ENCODE measurements at places on chromosomes 1 and 21. TPM values are rescaled to one million over a fixed set of nuclear protein-coding genes. Genes with fewer than 3 reads are reported as not detected.

GRCh38 chr1:111656086-111657017, 36.8 kb downstream of the RAP1A start:
- H3K27me3 ChIP-seq = no peaks in the 10 kb centered on the region
- peak overlapping the region; percentile 73 for H3K4me3 ChIP-seq
- H3K4me1 ChIP-seq = peaks cover 39% of the 10 kb centered on the region
- no peak for DNase-seq
- H3K36me3 ChIP-seq = no peaks in the 10 kb centered on the region
- peak overlapping the region; percentile 80 for H3K27ac ChIP-seq

DNA sequence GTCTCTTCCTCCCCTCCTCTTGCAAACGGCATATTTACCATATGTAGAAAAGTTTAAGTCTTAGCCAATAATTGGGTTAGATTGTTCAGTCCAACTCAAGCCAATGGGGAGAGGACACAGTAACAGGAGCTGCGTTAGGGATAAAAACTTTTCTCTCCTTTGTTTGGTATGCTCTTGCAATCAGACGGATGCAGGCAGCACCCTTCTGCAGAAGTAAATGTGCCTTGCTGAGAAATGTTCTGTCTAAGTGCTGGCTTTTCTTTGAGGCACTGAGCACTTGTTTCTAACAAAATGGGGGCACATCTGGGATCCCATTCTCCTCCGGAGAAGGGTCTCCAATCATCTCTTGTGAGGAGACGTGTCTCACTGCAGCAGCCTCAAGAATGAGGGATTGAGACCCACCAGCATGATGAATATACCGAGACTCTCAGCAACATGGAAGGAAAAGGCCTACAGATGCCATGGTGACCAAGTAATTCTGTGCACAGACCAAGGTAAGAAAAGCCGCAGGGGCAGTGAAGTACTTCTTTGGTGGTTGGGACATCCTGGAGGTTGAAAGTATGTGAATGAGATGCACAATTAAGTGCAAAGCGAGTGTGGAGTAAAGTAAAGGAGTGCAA, 20.7 kb upstream of the GNG4 start:
- DNase-seq = no peak
- no peak overlapping the region for H3K4me3 ChIP-seq
- H3K36me3 ChIP-seq = peaks cover 21% of the 10 kb centered on the region
- H3K27ac ChIP-seq = no peak overlapping the region
- no peaks in the 10 kb centered on the region for H3K27me3 ChIP-seq
- no peaks in the 10 kb centered on the region for H3K4me1 ChIP-seq

DNA sequence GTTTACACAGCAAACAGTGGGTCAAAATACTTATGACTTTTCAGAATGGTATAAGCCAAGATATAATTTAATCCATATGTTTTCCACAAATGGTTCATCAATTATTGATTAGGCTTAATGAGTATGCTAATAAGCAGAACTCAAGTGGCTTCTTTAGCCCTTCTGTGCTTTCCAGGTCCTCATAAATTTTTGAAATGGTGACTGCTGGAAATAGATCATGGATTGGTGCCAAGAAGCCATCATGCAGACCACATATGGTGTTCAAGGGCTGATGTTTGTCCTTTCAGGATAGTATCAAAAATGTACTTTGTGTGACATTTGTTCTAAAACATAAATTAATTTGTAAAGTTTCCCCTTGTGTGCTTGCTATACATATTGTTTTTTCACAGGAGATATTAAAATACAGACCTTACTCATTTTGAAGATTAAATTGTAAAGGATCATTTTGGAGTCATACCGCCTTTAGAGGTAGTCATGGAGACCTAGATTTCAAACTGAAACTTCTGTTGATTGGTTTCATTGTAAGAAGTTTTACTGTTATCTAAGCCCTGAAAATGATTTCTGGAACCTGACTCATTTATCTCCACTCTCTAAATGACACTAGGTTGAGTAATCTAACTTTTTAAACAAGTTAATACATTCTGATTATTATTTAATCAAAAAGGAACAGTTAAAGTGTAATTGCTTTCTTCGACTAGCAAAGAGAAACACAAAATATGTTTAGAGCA, 507.9 kb downstream of the PLA2G4A start:
- H3K4me3 ChIP-seq = no peak overlapping the region
- no peaks in the 10 kb centered on the region for H3K36me3 ChIP-seq
- H3K27ac ChIP-seq = no peak overlapping the region

The SHISAL2A gene
- total RNA-seq = 33.1 TPM

GRCh38 chr21:42041711-42042110, 29.4 kb upstream of the UMODL1 start:
- DNase-seq = no peak
- no peaks in the 10 kb centered on the region for H3K27me3 ChIP-seq

The CSF3R gene
- total RNA-seq = 2.9 TPM

DNA sequence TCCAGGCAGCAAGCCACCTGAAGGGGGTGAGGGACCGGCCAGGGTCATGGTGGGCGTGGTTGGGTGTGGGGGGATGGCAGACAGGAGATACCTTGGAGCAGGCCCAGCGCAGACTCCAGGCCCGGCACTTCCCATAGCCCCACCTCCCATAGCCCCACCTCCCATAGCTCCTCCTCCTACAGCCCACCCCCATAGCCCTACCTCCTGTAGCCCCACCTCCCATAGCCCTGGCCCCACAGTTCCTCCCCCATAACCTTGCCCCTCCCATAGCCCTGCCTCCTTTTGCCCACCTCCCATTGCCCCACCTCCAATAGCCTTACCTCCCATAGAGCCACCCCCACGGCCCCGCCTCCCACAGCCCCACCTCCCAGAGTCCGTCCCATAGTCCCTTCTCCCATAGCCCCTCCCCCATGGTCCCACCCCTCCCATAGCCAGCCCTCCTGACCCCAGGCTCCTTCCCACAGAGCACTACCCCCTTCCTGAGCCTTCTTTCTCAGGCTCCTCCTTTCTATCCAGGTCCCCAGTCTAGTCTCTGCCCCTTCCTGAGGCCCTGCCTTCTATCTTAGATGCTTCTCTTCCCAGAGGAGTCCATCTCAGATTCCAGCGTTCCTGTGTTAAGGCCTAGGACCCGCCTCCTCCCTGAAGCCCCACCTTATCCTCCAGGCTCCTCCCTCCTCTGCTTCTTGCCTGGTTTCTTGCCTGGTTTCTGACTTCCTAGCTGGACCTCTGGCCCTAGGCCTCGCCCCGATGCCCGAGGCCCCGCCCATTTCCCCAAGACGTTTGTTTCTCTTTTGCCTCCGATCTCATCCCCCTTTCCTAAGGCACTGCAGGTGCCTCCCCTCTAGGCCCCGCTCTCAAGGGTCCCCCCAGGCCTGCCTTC, 46.8 kb downstream of the PTPRU start:
- H3K27ac ChIP-seq = no peak overlapping the region
- H3K4me3 ChIP-seq = peak overlapping the region; percentile 66
- H3K4me1 ChIP-seq = peaks cover 11% of the 10 kb centered on the region
- peaks cover 37% of the 10 kb centered on the region for H3K27me3 ChIP-seq
- H3K36me3 ChIP-seq = no peaks in the 10 kb centered on the region

The SIM2 gene
- total RNA-seq = not detected

DNA sequence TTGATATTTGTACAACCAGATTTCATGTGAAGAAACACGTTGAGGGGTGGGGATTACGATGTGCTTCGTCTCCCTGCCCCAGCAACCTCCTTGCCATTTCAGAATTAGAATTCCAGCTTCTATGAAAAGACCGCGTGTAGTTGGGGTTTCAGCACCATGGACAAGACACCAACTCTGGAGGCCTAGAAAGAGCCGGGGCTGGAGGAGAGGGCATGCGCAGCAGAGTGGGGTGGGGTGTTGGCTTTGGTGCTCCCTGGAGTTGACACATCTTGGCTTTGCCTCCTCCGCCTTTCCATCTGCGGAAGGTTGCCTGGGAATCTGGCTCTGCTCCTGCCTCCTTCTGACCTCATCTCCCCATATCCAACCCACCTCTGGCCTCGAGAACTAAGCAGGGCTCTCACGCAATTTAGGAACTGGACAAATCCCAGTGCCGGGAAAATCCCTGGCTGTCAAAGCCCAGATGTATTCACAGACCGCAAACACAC, 11.8 kb downstream of the HTR6 start:
- no peak overlapping the region for H3K27ac ChIP-seq
- DNase-seq = no peak
- H3K36me3 ChIP-seq = no peaks in the 10 kb centered on the region
- H3K4me3 ChIP-seq = no peak overlapping the region
- H3K27me3 ChIP-seq = peaks cover 11% of the 10 kb centered on the region
- peaks cover 2% of the 10 kb centered on the region for H3K4me1 ChIP-seq

GRCh38 chr1:32501865-32502264, 37.0 kb downstream of the ZBTB8B start:
- no peaks in the 10 kb centered on the region for H3K36me3 ChIP-seq
- DNase-seq = no peak
- no peak overlapping the region for H3K27ac ChIP-seq
- no peak overlapping the region for H3K4me3 ChIP-seq
- peaks cover 37% of the 10 kb centered on the region for H3K27me3 ChIP-seq

GRCh38 chr1:235266325-235266724, 61.7 kb downstream of the ARID4B start:
- H3K27ac ChIP-seq = peak overlapping the region; percentile 92
- no peak for DNase-seq
- H3K36me3 ChIP-seq = no peaks in the 10 kb centered on the region
- peak overlapping the region; percentile 21 for H3K4me3 ChIP-seq
- peaks cover 40% of the 10 kb centered on the region for H3K4me1 ChIP-seq
- no peaks in the 10 kb centered on the region for H3K27me3 ChIP-seq

DNA sequence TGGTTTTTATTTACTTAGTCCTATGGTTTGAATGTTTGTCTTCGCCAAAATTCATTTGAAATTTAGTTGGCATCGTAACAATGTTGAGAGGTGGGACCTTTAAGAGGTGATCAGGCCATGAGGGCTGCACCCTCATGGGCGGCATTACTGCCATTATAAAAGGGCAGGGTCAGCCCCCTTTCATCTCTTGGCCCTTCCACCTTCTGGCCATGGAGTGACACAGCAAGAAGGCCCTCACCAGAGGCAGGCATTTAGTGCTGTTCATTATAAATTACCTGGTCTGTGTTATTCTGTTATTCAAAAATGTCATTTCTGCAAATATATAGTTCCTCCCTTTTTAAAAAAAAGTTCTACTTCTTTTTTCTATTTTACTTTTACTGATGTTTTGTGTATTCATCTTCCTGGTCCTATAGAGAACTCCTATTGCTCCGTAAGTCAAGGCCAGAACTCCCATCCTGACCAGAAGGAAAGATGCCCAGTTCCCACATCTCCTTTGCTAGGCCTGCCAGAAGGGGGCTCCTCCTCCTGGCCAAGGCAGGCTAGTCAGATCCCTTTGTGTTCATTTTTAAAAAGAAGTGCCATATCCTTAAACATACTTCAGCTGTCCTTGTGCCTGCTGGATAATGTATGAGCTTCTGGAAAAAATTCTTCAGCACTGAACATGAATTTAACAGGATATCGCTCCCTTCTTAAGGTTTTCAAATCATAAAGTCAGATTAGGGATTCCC, 10.0 kb upstream of the LBR start:
- no peak for DNase-seq
- peaks cover 13% of the 10 kb centered on the region for H3K4me1 ChIP-seq
- peak overlapping the region; percentile 43 for H3K27ac ChIP-seq
- H3K27me3 ChIP-seq = no peaks in the 10 kb centered on the region
- peaks cover 2% of the 10 kb centered on the region for H3K36me3 ChIP-seq

DNA sequence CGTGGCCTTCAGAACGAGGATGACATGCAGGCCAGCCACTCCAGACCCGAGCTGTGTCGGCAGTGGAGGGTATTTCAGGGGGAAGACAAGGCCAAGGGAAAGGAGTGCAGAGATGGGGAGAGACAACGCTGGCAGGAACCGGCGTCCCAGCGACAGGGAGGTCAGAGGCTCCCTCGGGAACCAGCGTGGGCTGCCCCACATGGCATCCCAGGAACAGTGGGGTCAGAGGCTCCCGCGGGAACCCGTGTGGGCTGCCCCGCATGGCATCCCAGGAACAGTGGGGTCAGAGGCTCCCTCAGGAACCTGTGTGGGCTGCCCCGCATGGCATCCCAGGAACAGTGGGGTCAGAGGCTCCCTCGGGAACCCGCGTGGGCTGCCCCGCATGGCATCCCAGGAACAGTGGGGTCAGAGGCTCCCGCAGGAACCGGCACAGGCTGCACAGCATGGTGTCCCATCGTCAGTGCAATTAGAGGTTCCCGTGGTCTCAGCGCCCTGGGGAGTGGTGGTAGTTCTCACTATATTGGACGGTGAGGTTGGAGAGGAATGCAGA, 43.0 kb downstream of the SLC19A1 start:
- H3K4me1 ChIP-seq = peaks cover 8% of the 10 kb centered on the region
- H3K36me3 ChIP-seq = no peaks in the 10 kb centered on the region
- H3K27me3 ChIP-seq = no peaks in the 10 kb centered on the region

The KLF17 gene
- not detected for total RNA-seq

The GBP5 gene
- total RNA-seq = 122 TPM

- peaks cover 4% of the 10 kb centered on the region for H3K36me3 ChIP-seq
- no peak for DNase-seq
- H3K4me3 ChIP-seq = no peak overlapping the region
Observed at GRCh38 chr21:17759511-17760178, 59.5 kb downstream of the C21orf91 start.

The PWP2 gene
- 21.9 TPM for total RNA-seq

GRCh38 chr1:167819849-167820683, 93.9 kb downstream of the ADCY10 start:
- H3K27ac ChIP-seq = no peak overlapping the region
- peak overlapping the region; percentile 69 for H3K4me3 ChIP-seq
- H3K4me1 ChIP-seq = peaks cover 10% of the 10 kb centered on the region
- DNase-seq = no peak
- H3K27me3 ChIP-seq = no peaks in the 10 kb centered on the region

The IGSF3 gene
- total RNA-seq = 0.16 TPM

The LRRC38 gene
- not detected for total RNA-seq

The PTPRF gene
- 5.9 TPM for total RNA-seq

- H3K4me3 ChIP-seq = no peak overlapping the region
- no peaks in the 10 kb centered on the region for H3K4me1 ChIP-seq
- no peaks in the 10 kb centered on the region for H3K27me3 ChIP-seq
- DNase-seq = no peak
- no peaks in the 10 kb centered on the region for H3K36me3 ChIP-seq
Observed at GRCh38 chr21:40333731-40334130, 466.5 kb downstream of the PCP4 start.

The RHBG gene
- not detected for total RNA-seq

The AADACL4 gene
- total RNA-seq = not detected

- DNase-seq = no peak
- H3K4me3 ChIP-seq = no peak overlapping the region
- H3K27me3 ChIP-seq = no peaks in the 10 kb centered on the region
- no peaks in the 10 kb centered on the region for H3K36me3 ChIP-seq
- H3K4me1 ChIP-seq = no peaks in the 10 kb centered on the region
- no peak overlapping the region for H3K27ac ChIP-seq
Observed at GRCh38 chr21:28410256-28410655, 582.4 kb downstream of the LTN1 start.

The SLC45A1 gene
- total RNA-seq = 0.70 TPM

DNA sequence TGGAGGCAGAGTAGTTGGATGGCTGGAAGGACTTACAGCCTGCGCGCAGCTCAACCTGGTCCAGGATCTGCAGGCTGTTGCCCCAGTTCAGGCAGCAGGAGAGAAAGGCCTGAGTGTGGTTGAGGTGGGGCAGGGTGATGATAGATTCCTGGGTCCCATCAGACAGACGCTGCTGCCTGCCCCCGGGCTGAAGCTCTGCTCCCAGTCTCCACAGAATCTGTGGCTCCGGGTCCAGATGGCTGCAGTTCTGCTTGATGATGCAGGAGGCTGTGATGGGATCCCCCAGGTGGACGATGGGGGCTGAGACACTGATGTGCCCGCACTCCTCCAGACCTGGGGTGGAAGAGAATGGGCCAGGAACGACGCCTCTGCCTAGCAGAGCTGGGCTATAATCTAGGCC, 7.4 kb downstream of the CSF3R start:
- peaks cover 9% of the 10 kb centered on the region for H3K27me3 ChIP-seq
- H3K27ac ChIP-seq = no peak overlapping the region
- no peak for DNase-seq
- H3K36me3 ChIP-seq = no peaks in the 10 kb centered on the region
- H3K4me3 ChIP-seq = no peak overlapping the region
- H3K4me1 ChIP-seq = no peaks in the 10 kb centered on the region

The LRRC53 gene
- not detected for total RNA-seq
